ENCODE measurements at places on chromosomes 4 and X. TPM values are rescaled to one million over a fixed set of nuclear protein-coding genes. Genes with fewer than 3 reads are reported as not detected.

DNA sequence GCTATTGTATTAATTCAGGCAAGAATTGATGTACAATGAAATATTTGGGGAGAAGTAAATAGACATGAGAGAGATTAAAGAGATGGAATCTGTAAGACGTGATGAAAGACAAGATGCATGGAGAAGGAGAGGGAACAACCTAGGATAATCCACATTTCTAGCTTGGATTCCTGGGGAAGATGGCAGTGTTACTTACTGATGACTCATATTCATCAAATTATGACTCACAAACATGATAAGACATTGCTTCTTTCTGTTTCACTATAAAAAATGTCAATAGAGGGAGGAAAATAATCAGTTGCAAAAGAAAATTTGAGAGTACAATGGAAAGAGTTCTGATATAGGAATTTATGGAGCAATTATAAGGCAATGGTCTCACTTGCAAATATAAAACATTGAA, 104.1 kb upstream of the BMP3 start:
- H3K4me3 ChIP-seq, result no peak overlapping the region
- no peaks in the 10 kb centered on the region for H3K4me1 ChIP-seq
- DNase-seq, result no peak

GRCh38 chr4:172813359-172813923, 355.2 kb upstream of the GALNT7 start:
- H3K4me3 ChIP-seq, result no peak overlapping the region
- H3K36me3 ChIP-seq, result no peaks in the 10 kb centered on the region
- DNase-seq, result no peak
- H3K4me1 ChIP-seq, result peaks cover 29% of the 10 kb centered on the region

DNA sequence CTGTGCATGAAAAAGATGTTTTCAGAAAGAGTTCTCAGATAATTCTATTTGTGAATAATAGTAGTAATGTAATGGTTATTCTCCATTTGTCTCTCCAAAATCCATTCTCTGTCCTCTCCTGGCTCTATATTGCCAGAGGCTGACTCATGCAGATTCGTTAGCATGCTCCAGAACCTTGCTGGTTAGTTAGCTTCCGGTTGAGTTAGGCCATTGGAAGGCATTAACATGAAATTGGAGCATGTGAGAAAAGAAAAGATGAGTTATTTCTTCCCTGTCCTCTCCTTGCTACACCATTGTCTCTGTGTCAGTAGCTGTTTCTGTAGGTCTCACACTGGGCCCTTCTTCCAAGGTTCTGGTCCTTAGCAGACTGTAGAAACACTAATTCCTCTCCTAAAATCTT, 23.5 kb upstream of the PRDM8 start:
- no peak overlapping the region for H3K27ac ChIP-seq
- H3K4me1 ChIP-seq, result peaks cover 4% of the 10 kb centered on the region
- no peak for DNase-seq

GRCh38 chrX:48474127-48474526, 1.9 kb upstream of the FTSJ1 start:
- H3K27ac ChIP-seq, result peak overlapping the region; percentile 95
- H3K36me3 ChIP-seq, result peaks cover under 1% of the 10 kb centered on the region
- peaks cover 45% of the 10 kb centered on the region for H3K4me1 ChIP-seq
- peak; percentile 16 for DNase-seq
- no peaks in the 10 kb centered on the region for H3K27me3 ChIP-seq
- H3K4me3 ChIP-seq, result peak overlapping the region; percentile 44

GRCh38 chr4:114226968-114227760, 247.7 kb upstream of the ARSJ start:
- H3K36me3 ChIP-seq, result no peaks in the 10 kb centered on the region
- H3K4me3 ChIP-seq, result no peak overlapping the region
- H3K27ac ChIP-seq, result no peak overlapping the region

- no peak overlapping the region for H3K4me3 ChIP-seq
- H3K27me3 ChIP-seq, result no peaks in the 10 kb centered on the region
- H3K36me3 ChIP-seq, result 0 out of 2 replicates have a peak, but pooled peaks cover 4% of the 10 kb centered on the region
- H3K27ac ChIP-seq, result no peak overlapping the region
- DNase-seq, result no peak
- H3K4me1 ChIP-seq, result no peaks in the 10 kb centered on the region
Measured at GRCh38 chrX:43718081-43718480, 62.0 kb downstream of the MAOA start.

DNA sequence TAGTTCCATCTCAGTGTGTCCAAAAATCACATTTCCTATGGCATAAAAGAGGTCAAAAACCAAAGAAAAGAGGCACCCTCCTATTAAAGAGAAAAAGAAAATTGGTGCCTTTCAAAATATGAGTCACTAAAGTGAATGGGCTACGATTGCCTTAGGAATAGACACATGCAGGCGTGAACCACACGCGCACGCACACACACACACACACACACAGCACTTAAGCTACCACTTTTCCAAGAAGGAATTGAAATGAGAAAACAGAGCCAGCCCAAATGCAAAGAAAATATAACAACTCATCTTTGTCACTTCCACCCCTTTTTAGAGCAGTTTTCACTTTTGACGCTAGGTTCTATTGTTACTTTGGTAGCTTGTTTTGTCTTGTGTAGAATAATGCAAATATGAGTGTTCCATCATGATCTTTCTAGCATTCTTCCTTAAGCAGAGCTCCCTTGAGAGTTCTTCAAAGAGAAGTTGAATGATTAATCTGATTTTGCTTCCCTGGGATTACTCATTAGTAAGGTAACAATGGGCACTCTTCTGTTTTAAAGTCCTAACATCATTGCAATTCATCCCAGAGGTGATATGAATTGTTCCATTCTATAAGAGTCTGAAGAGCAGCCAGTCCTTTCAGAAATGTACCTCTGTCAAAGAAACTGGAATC, 239.2 kb upstream of the GNPDA2 start:
- H3K27ac ChIP-seq, result no peak overlapping the region
- no peaks in the 10 kb centered on the region for H3K4me1 ChIP-seq
- no peaks in the 10 kb centered on the region for H3K27me3 ChIP-seq
- no peak overlapping the region for H3K4me3 ChIP-seq

DNA sequence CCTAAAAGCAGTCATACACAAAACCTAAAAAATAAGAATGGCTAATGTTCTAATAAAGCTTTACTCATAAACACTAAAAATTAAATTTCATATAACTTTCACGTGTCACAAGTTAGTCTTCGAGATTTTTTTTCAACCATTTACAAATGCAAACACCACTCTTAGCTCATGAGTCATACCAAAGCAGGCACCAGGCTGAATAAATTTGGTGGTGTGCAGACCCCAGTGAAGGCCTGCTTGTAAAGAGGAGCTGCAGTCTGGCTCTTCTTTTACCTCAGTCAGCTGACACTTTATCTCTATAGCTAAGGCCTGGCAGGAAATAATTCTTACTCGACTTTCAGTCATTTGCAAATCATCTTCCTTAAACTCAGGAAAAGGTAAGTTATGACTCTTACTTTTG, 37.4 kb downstream of the CLOCK start:
- no peaks in the 10 kb centered on the region for H3K27me3 ChIP-seq
- no peak overlapping the region for H3K27ac ChIP-seq
- DNase-seq, result no peak
- H3K4me3 ChIP-seq, result no peak overlapping the region
- peaks cover 10% of the 10 kb centered on the region for H3K4me1 ChIP-seq

- no peak for DNase-seq
- H3K4me3 ChIP-seq, result no peak overlapping the region
- H3K36me3 ChIP-seq, result no peaks in the 10 kb centered on the region
- H3K27me3 ChIP-seq, result no peaks in the 10 kb centered on the region
- peaks cover 17% of the 10 kb centered on the region for H3K4me1 ChIP-seq
Measured at GRCh38 chr4:41475402-41475801, 62.6 kb upstream of the LIMCH1 start.

GRCh38 chr4:538542-539142, 37.5 kb downstream of the TMEM271 start:
- no peaks in the 10 kb centered on the region for H3K4me1 ChIP-seq
- peaks cover under 1% of the 10 kb centered on the region for H3K27me3 ChIP-seq
- peaks cover 2% of the 10 kb centered on the region for H3K36me3 ChIP-seq
- H3K4me3 ChIP-seq, result no peak overlapping the region
- no peak for DNase-seq

GRCh38 chrX:125204681-125205132, 115.0 kb upstream of the TEX13C start:
- H3K27ac ChIP-seq, result peak overlapping the region; percentile 92
- peak overlapping the region; percentile 92 for H3K4me3 ChIP-seq
- DNase-seq, result no peak
- H3K4me1 ChIP-seq, result peaks cover 16% of the 10 kb centered on the region
- H3K27me3 ChIP-seq, result peaks cover 23% of the 10 kb centered on the region

DNA sequence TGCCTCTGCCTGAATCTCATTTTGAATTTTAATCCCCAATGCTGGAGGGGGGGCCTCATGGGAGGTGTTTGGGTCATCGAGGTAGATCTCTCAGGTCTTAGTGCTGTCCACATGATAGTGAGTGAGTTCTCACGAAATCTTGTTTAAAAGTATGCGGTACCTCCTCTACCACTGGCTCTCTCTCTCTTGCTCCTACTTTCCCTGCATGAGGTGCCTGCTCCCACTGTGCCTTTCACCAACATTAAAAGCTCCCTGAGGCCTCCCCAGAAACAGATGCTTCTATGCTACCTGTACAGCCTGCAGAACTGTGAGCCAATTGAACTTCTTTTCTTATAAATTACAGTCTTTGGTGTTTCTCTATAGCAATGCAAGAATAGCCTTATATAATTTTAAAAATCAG, 560.7 kb upstream of the CPEB2 start:
- peaks cover 32% of the 10 kb centered on the region for H3K4me1 ChIP-seq
- peaks cover 6% of the 10 kb centered on the region for H3K36me3 ChIP-seq
- H3K27ac ChIP-seq, result no peak overlapping the region
- H3K4me3 ChIP-seq, result no peak overlapping the region
- peaks cover 8% of the 10 kb centered on the region for H3K27me3 ChIP-seq

GRCh38 chrX:120781403-120781802, 94.3 kb downstream of the CT47B1 start:
- H3K36me3 ChIP-seq, result no peaks in the 10 kb centered on the region
- DNase-seq, result no peak
- H3K4me3 ChIP-seq, result no peak overlapping the region
- H3K27ac ChIP-seq, result no peak overlapping the region

DNA sequence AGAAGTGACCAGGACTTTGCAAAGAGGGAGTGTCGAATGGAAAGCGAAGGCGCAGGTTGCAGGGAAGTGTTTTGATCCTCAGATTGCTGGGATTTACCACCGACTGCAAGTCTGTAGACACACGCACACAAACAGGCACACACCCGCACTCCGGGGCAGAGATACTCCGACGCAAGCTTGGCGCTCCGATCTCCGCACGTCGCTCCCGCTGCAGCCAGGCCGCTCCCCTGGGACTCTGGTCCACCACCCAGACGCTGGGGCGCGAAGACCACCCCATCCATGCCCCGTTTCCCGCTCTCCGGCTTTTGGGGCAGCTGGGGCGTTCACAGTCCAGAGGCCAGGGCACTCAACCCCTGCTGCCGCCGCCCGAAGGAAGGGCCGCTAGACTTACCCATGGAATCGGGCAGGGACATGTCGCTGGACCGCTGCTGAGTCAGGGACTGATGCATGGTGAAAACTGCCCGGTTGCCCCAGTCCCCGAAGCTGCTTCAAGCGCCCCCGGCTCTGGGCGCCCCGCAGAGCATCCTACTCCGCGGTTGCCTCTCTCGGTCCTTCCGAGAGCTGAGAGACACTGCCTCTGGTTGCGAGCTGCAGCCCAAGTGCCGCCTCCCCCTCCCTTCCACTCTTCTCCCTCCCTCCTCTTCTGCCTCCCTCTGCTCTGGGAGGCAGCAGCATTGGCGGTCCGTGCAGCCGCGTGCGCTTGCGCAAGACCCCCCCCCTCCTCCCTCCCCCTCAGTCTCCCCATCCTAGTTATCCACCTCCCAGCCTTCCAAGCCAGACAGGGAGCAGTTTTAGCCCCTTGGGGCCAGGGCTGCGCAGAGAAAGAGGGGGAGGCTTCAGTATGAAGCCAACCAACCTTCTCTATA, at the start of gene TMEM255A:
TMEM255A (minus strand) TSS at position 601 of the 866 bp plus-strand sequence; CDS start at position 449, 152 bp downstream.
- H3K4me1 ChIP-seq, result peaks cover 35% of the 10 kb centered on the region
- H3K27me3 ChIP-seq, result peaks cover 94% of the 10 kb centered on the region
- peak within 1 kb of the TSS; percentile 74 for H3K4me3 ChIP-seq
- no peak within 1 kb of the TSS for H3K27ac ChIP-seq

DNA sequence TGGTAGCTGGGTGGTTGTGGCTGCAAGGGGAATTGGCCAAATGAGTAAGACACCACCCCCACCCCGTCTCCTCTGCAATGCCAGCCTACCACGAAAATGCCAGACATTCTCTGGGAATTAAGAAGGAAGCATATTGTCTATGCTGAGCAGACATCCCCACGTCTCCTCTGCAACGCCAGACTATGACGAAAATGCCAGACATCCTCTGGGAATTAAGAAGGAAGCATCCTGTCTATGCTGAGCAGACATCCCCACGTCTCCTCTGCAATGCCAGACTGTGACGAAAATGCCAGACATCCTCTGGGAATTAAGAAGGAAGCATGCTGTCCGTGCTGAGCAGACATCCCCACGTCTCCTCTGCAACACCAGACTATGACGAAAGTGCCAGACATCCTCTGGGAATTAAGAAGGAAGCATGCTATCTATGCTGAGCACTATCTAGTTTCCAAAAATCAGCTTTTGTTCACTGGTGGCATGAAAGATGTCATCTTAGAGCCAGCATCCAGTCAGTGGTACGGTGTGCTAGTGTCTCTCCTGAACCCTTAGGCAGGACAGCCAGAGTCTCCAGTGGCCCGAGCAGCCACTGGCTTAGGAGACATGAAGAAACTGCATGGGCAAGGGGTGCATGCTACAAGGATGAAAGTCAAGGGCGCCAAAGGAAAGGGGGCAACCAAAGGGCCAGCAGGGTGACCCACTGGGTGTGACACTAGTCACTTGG, 339.8 kb upstream of the FRG1 start:
- H3K27ac ChIP-seq, result no peak overlapping the region
- no peaks in the 10 kb centered on the region for H3K27me3 ChIP-seq
- H3K4me1 ChIP-seq, result peaks cover 4% of the 10 kb centered on the region

DNA sequence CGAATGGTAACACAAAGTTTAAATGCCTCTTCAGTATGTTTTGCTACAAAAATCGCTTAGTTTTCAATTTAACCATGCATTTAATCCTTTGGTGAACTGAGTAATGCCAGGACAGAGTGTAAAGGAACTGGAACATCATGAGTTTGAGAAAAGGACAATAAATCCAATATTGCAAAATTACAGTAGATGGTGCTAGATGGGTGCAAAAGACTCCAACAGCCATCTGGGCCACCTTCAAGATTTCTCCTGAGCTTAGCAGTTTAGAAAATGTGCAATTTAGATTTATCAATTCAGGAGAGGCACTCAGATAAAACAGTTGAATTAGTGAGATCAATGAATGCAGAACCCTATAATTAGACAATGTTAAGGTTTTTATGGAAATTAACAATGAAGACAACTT, 33.2 kb upstream of the MID1IP1 start:
- no peak overlapping the region for H3K27ac ChIP-seq
- no peaks in the 10 kb centered on the region for H3K36me3 ChIP-seq
- no peak overlapping the region for H3K4me3 ChIP-seq
- H3K27me3 ChIP-seq, result no peaks in the 10 kb centered on the region

The IBSP gene
- total RNA-seq, result not detected

The NALF2 gene
- 13.1 TPM for total RNA-seq

The RAB39B gene
- 6.9 TPM for total RNA-seq

The ARHGAP10 gene
- 9.6 TPM for total RNA-seq

The ADH1C gene
- 0.23 TPM for total RNA-seq

The KIAA1210 gene
- not detected for total RNA-seq

The SFRP2 gene
- 505 TPM for total RNA-seq

All from WTC11 (cell line).